ENCODE measurements at places on chromosomes 16 and 17.

DNA sequence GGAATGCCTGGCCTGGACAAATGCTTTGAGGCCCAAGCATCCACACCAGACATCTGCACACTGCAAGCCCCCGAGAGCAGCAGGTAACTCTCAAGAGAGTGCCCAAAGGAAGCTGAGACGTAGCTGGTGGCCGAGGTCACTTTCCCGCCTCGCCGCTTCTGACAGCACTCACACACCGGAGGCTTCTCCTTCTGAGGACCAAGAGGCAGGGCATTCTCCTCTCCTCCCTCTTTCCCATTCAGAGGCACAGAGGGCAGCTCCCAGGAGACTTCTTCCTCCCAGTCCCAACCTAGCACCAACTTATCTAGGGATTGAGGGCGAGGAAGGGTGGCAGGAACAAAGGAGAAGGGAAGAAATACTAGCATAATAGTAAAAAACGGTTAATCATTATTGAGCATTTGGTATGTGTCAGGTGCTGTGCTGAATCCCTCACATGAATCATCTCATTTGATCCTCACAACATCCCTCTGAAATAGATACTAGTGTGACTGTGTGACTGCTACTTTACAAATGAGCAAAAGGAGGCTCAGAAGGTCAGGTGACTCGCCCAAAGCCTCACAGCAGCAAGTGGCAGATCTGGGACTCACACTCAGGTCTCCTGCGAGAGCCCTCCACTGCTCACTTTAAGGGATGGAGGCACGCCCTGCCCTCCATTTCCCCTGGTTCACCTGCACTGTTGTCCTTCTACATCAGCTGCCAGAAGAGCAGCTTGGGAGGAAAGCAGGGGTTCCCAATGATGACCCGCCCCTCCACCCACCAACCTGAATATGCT is 41.8 kb downstream of the MYO18A start:
- no peak for DNase-seq

- DNase-seq: no peak
Measured at GRCh38 chr16:30079480-30079879, 3.7 kb downstream of the PPP4C start.

DNA sequence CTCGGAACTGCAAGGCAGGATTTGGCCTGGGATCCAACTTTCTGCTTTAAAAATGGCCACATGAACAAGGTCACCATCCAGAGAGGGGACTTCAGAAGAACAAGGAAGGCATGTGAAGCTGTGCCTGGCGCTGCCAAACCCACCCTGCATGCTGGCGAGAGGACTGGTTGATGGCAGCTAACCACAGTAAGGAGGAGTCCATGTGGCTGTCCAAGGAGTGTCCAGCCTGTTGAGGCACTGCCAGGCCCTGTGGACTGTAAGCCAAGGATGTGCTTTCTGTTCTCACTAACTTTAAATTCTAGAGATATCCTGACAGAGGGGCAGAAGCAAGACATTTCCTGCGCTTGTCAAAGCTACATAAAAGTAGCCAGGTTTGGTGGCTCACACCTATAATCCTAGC is 40.4 kb downstream of the CDK5R1 start:
- DNase-seq: no peak

GRCh38 chr16:66036793-66037715 is 329.4 kb upstream of the CDH5 start:
- DNase-seq: no peak

GRCh38 chr17:31691251-31691905 is 167.7 kb downstream of the COPRS start:
- no peak for DNase-seq

DNA sequence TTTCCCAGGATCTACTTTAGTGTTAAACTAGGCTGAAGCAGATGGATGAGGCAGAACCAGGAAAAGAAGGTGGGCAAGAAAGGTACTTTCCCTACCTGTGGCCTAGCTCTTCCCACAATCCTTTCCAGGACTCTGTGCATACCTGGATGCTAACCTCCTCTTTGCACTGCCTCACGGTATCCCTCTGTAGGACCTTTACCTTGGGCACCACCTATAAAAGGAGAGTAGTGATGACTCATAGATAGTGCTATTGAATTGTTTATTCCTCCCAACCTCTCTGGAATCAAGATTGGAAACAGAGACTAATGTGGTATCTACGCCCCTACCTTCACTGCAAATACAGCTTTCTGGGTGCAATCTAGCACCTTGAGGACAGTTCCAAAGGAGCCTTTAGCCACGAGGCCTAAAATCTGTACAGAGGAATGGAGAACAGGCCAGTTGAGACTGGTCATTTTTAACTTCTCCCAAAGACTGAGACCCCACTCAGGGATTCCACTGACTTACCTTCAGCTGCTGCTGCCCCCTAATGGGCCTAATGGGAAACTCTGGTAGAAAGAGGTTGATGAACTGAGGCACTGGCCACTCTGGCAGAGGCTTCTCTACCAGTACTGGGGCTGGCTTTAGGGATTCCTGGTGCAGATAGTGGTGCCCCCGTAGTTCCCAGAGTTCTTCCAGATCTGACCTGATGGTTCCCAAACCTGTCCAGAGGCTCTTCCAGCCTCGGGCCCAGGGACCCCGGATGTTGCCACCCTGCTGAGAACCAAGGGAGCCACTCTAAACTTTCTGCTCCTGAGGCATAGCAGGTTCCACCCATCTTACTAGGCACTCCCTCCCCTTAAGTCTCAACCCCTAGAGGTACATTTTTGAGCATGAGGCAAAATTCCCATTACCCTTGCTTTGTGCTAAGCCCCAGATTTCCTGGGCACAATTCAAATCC is 781 bp downstream of the RSKR start:
- no peak for DNase-seq

- DNase-seq: no peak
Measured at GRCh38 chr16:28289939-28290858, 2.1 kb upstream of the SBK1 start.
